ENCODE measurements at places on chromosomes 1 and 21.

- no peak for DNase-seq
Measured at GRCh38 chr1:246417152-246417812, 89.8 kb downstream of the SMYD3 start.

DNA sequence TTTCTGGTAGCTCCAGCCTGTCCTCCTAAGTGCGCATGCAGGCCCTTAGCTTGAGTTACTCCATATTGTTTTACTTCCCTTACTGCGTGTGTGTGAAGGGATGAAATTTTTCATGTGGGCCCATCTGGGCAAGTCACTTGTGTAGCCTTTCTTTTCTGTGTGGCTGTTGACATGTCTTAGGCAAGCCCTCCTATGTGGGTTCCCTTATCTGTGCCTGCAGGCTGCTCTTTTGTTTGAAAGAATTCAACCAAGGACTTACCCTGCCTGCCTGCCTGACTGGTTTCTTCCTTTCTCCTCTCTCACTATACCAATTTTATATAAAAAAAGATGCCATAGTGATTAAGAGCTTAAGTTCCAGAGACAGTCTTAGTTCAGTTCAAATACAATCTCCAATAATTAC is 249.3 kb downstream of the ATG4C start:
- DNase-seq = no peak

DNA sequence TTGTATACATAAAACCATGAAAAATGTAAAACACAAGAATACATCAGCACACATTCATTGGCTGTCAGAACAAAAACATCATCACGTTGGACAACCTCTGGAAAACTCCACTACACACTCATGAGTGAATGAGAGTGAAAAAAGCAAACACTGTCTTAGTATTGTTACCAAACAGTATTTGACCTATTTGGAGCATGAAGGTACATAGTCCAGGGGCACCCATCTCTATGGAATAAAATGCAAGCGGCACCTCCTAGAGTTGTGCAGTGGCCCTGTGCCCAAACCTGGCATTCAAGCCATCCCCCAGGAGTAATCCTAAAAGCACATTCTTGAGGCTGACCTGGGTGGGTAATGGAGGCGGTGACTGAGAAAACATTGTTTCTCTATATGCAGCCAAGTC is 67.0 kb upstream of the SOD1 start:
- no peak for DNase-seq

DNA sequence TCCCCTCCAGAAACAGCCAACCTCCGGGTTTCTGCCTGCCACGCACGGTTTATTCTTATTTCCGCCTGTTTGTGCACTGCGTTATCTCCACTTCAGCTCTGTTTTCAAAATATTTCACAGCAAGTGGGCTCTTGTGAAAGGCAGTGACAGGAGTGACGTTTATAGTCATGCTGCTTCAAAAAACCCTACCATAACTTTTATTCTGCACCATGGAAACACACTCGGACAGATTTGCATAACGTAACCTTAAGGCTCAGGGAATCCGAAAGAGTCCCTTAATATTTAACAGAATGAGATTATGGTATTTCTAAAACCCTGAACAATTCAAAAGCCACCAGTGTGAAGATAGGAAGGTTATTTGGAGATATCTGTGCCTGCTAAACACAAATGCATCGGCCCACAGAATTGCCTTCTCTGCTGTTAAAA is 782 bp upstream of the SDE2 start:
- DNase-seq = no peak

- no peak for DNase-seq
Measured at GRCh38 chr1:41559331-41559730, 74.8 kb upstream of the EDN2 start.
